ENCODE measurements at places on chromosomes 4 and X. TPM values are rescaled to one million over a fixed set of nuclear protein-coding genes. Genes with fewer than 3 reads are reported as not detected.

RAPGEF2 gene
- 5.2 TPM for polyA plus RNA-seq

SERPINA7 gene
- polyA plus RNA-seq, result not detected

INTU gene
- 3.3 TPM for polyA plus RNA-seq

CXorf51A gene
- not detected for polyA plus RNA-seq
